ENCODE measurements at places on chromosomes 4 and X.

GRCh38 chr4:138021139-138021830 lies 220.9 kb downstream of the SLC7A11 start:
- no peak for DNase-seq

- no peak for DNase-seq
These were observed 39.5 kb downstream of the SORBS2 start for GRCh38 chr4:185772391-185773093.

- DNase-seq: no peak
These were observed 22.3 kb upstream of the CLOCK start for GRCh38 chr4:55568905-55569504.

GRCh38 chrX:13471269-13471668 lies 98.1 kb upstream of the EGFL6 start:
- no peak for DNase-seq

GRCh38 chr4:69060651-69061308 lies 35.5 kb upstream of the UGT2B7 start:
- DNase-seq: no peak

DNA sequence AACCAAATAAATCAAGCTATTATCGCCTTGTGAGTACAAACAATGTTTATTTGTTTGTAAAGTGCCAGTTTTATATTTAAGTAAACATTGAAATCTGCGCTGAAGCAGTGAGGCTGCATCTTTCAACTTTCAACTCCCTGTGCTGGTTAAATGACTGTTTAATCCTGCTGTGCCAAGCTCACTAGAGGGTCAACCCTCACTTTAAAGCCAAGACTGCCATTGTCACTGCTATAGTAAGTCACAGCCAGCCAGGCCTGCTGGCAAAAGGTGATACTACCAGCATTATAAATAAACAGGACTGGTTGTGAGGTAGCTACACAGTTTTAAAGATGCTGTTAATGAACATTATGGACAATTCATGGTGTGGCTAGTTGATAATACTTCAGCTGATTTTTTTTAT lies 34.6 kb downstream of the EFHC2 start:
- no peak for DNase-seq

DNA sequence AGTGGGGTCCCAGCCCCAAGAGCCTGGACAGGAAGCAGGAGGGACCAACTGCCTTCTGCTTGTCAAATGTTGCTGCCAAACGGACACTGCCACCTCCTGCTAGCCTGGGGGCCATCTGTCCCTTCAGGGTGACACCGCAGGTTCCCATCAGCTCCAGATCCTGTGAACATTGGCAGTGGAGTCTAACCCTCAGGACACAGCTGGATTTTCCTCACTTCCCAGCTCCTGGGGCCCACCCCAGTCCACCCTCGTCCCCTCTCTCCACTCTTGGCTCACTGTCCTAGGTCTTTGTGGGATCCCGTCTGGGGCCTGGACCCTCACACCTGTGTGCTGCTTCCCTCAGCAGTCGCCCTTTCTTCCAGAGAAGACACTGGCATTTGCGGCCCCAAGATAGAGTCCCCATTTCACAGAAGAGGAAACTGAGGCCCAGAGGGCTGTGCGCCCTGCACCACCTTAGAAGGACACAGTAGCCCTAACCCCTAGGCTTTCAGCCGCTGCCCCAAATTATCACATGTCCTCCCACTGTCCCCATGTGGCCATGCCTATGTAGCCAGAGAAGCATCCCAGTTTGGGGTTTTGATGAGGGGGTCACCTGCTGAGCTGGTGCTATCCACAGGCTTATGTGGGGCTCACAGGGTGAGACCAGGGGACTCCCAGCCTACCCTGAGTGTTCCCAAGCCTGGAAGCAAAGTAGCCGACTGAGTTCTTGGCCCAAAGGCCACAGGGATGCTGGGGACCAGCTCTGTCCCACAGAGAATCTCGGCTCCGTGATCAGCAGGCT lies 20.1 kb downstream of the PPP2R2C start:
- no peak for DNase-seq

DNA sequence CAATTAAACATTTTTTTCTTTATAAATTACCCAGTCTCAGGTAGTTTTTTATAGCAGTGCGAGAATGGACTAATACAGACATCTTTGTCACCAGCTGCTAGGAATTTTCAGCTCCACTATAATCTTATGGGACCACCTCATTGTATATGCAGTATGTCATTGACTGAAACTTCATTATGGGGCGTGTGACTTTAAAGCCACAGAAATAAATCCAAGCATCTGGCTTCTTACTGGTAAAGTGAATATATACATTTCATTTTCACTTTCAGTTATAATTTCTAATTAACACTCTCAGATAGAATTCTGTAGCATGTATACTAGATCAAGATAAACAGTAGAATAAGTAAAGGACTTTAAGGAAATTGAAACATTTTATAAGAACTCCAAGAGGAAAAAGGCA lies 21.9 kb downstream of the IL15 start:
- DNase-seq: no peak

GRCh38 chrX:110384490-110384889 lies 25.8 kb downstream of the RTL9 start:
- no peak for DNase-seq

DNA sequence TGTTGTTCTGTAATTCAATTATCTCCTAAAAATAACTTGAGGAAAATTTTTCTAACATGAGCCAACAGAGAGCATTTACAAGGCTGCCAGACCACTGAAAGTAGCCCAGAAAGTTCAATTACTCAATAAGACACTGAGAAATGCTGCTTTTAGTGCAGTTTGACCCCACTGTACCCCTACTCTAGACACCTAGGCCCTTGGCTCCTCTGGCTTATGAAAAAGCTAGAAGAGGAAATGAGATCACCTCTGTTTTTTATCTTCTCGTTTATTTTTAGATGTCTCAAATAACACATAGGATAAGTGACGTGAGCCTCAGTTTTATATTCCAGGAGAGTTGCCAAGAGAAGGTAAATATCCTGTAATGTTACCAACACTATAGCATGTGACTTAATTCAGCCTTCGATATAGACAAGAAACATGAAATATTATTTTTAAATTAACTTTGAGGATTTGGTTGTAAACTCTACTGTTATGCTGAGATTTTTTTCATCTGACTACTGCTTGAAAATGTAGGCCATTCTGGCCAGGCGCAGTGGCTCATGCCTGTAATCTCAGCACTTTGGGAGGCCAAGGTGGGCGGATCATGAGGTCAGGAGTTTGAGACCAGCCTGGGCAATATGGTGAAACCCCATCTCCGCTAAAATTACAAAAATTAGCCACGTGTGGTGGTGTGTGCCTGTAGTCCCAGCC lies 24.4 kb downstream of the TNIP3 start:
- DNase-seq: no peak

DNA sequence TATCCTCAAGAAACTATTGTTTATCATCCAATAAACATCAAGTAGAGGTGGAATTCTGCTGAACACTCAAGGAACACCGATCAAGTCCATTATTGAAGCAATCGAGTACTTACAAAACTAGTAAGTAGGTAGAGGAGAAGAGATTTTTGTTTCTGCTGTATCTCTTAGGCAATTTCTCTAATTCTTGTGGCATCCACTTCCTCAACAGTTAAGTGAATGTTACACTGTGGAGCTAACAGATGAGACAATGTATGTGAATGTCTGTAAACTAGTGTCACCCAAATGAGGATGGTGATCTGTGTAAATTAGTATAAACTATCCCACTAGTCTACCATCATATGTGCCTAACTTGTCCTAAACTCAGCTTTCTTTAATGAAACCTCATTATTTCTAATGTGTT lies 261.6 kb downstream of the ARHGAP24 start:
- DNase-seq: no peak

DNA sequence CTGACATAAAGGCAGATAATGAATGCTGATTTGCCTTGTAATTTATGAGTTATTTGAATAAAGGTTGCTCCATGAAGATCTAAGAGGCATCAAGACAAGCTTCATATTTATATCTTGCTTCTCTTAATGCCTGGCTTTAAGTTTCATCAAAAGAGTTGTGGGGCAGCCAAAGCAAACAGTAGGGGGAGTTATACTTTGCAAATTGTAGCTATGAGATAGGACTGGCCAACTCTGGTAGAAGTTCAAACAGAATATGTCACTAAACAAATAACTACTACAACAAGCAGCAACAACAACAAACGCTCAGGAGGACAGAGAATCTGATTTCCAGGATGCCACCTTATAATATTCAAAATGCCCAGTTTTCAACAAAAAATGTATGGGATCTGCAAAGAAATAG lies 69.1 kb upstream of the PLAC1 start:
- DNase-seq: no peak

GRCh38 chr4:113837397-113837796 lies 75.9 kb upstream of the CAMK2D start:
- DNase-seq: no peak

- DNase-seq: no peak
These were observed 68.1 kb downstream of the MTMR1 start for GRCh38 chrX:150761176-150761818.

- no peak for DNase-seq
These were observed 281.7 kb downstream of the ZNF674 start for GRCh38 chrX:46263494-46263893.

DNA sequence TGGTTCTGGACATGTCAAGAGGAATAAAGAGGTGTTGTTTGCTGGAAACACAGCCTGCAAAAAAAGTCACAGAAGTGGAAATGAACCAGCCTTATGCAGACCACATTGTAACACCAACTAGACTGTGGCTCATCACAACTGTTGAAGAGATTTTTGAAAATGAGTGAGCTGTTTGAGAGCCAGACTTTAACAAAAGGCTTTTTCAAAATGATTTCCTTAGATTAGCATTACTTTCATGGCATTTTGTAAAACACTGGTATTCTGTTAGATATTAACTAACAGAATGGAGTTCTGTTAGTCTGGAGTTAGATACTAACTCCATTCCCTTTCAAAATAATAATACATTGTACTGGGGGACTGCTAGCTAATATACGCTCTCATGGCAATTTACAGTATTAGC lies 60.6 kb upstream of the GABRA2 start:
- no peak for DNase-seq

- DNase-seq: no peak
These were observed 15.0 kb upstream of the OTUD4 start for GRCh38 chr4:145195167-145195952.

DNA sequence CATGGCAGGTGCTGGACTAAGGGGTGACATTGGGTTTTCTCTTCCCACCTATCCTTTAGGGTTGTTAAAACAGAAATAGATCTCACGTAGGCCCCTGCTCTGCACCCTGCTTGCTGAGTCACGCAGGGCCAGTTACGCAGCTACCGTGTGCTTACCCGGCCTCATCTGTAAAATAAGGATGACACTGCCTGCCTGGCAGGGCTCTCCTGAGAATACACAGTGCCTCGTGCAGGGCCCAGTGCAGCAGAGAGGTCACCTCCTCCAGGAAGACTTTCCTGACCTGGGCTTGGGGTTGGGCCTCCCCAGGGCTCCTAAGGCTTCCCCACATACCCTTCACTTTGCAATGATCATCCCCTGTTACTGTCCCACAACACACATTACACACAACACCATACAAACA lies 33.6 kb upstream of the JAKMIP1 start:
- no peak for DNase-seq

GRCh38 chrX:118637997-118638396 lies 89.4 kb upstream of the IL13RA1 start:
- DNase-seq: no peak
